ENCODE measurements at places on chromosomes 16 and 17.

- DNase-seq, result no peak
These were observed 183.2 kb upstream of the HSBP1 start for GRCh38 chr16:83624429-83625120.

DNA sequence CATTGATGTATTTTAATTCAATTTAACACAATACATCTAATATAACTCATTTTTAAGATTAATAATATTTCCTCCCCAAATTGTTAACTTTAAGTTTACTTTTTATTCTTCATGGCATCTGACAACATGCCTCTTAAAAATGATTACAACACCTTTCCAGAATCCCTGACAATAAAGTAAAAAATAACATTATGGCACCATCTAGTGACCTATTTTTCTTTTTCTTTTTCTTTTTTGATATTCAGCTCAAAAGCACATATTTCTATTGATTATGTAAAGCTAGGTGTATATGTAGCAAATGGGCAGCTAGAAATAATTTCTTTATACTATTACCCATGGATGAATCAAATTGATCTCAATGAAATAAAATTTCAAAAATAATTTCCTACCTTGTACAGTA is 834.3 kb upstream of the CDH8 start:
- no peak for DNase-seq

DNA sequence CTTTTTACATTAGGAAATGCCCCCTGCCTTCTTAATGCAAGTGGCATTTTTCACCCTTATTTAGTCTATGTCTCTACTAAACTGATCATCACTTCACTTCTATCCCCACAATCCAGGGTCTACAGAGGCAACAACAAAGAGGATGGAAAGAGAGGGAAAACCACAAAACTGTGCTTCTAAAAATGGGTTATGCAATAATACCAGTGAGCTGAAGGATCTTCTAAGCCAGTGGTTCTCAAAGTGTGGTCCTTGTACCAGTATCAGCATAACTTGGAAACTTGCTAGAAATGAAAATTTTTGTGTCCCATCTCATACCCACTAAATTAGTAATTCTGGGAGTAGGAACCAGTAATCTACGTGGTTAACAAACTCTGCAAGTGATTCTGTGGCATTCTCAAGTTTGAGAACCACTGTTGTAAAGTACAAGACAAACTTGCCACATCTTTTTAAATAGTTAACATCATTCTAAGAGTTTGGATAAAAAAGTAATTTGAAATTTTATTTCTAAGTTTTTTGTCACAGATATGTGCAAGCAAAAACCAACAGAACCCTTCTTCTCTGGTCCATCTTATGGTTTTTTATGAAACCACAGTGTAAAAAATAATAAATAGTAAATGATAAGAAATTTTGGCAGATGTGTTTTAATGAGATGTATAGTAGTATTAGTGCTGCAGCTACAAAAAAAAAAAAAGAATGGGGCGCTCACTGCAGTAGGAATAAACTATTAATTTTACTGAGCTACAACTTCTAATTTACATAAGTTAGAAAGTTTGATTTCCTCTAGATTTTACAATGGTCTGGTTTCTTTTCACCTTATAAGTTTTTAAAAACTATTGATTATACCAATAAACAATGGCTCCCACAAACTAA is 16.2 kb downstream of the CDC27 start:
- DNase-seq, result no peak

DNA sequence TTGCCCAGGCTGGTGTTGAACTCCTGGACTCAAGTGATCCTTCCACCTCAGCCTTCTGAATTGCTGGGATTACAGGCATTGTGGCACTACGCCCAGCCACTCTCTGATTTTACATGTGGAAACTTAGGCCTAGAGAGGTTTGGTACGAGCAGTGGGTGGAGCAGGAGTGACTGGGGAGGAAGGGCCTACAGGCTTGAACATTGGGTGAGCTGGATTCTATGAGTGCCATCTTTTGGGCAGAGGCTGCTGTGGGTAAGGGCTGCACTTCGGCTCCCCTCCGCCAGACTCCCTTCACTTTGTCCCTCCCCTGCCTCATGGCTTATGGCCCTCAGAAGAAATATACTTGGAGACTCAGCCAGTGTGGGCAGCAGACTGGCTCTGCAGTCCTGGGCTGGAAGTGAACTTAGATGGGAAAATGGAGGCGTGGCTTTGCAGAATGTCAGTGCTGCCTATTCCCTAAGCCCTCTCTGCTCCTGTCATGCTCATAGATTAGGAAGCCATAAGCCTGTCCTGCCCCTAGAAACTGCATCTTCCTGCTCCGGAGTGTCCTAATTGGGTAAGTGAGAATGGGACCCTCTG is 9.5 kb upstream of the MRC2 start:
- DNase-seq, result no peak

DNA sequence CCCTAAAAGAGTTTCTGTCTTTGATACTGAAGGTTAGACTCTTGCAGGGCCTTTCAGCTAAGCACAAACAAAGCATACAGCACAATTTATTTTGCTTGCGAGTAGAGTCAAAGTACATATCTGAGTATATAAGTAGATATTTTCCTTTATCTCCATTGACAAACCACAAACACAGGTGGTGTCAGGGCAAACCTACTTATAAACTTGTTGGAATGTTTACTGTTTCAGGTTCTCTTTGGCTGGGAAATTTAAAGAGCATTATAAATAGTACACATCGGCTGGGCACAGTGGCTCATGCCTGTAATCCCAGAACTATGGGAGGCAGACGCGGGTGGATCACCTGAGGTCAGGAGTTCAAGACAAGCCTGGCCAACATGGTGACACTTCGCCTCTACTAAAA is 442.6 kb upstream of the PSMD7 start:
- no peak for DNase-seq

GRCh38 chr16:68376590-68376989 is 65.8 kb downstream of the PRMT7 start:
- DNase-seq, result no peak

- DNase-seq, result no peak
These were observed 2.0 kb downstream of the TMC5 start for GRCh38 chr16:19419698-19420075.

DNA sequence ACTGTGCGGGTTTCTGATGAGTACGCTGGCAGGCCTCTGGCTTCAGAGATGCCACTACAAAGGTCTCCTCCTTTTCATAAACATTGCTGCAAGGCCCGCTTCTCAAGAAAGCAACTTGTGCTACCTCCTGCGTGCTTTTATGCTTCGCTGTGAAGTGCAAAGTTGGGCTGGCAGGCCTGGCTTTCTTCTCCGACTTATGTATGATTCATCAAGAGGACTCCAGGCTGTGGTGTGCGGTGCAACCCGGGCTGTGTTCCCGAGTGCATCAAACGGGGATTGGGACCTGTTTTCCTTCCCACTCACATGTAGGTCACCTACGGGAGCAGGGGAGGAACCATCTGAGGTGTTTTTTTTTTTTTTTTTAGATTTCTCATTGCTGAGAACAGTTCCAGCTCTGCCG is 534.1 kb downstream of the WWOX start:
- DNase-seq, result no peak

DNA sequence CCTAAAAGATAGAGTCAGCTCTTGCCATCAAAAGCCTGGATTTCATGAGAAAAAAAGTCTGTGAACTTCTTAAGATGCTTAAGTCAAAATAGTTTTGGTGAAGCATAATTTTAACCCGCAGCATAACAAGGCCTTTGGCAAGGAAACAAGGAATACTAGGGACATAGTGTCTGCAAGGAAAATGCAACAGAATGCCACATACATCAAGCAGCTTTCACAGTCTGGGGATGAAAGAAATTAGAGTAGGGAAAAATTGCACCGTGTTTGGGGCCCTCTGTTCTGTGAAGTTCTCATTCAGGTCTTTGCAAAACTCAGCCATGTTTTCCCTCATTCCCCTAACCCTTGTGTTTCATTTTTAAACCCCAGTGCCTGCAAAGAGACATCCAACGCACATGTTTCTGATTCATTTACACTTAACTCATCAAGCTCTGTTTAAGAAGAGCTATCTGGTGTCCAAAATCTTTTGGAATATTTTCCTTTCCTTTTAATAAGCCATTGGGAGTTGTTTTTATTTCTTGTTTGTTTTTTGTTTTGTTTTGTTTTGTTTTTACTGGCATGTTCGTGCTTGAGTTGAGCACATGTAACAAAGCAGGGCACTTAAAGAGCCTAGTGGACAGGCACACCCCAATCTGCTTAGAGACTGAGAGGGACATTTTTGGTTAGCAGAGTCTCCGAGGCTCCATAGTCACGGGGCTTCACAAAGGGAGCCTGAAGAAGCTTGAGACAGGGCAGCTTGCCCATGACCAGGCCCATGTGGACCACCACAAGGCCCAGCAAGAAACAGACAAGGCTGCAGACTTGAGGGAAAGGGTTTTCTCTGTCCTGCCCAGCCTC is 116.5 kb downstream of the ANKFN1 start:
- no peak for DNase-seq

GRCh38 chr17:71022758-71023157 is 853.4 kb downstream of the KCNJ2 start:
- DNase-seq, result no peak

DNA sequence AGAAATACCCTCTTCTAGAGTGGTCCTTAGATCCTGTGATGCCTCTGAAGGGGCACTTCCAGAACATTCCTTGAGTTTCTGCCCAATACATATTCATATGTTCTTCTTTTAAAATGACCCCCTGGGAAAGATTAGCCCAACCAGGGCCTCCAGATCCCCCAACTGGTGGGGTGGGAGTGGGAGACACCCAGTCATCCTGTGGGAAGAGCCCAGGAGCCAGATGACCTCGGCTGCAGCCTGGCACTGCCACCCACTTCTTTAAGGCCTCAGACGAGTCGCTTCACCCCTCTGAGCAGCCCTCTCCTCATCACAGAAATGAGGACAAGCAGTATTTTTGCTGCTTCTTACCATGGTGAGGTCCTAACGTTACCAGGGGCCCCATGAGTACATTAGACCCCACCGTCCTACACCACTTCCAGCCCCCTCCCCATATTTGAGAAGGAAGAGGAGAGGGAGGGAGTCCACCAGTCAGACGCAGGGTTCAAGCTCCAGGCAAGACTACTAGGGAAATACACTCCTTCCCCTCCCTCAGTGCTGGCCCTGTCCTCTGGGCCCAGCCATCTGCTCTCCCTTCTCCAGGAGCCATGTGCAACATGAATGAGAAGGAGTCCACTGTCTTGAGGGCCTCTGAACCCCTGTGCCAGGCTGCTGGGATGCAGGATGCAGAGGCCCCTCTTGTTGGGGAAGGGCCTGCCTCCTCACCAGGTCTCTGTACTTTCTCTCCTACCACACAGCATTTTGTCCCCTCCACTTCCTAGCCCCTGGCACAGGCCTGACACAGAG is 11.8 kb downstream of the MPO start:
- no peak for DNase-seq

GRCh38 chr16:78289844-78290277 is 190.4 kb downstream of the WWOX start:
- no peak for DNase-seq

GRCh38 chr16:27839419-27839818 is 224.1 kb downstream of the GSG1L start:
- DNase-seq, result no peak

GRCh38 chr17:5958850-5959249 is 111.3 kb upstream of the WSCD1 start:
- DNase-seq, result no peak

DNA sequence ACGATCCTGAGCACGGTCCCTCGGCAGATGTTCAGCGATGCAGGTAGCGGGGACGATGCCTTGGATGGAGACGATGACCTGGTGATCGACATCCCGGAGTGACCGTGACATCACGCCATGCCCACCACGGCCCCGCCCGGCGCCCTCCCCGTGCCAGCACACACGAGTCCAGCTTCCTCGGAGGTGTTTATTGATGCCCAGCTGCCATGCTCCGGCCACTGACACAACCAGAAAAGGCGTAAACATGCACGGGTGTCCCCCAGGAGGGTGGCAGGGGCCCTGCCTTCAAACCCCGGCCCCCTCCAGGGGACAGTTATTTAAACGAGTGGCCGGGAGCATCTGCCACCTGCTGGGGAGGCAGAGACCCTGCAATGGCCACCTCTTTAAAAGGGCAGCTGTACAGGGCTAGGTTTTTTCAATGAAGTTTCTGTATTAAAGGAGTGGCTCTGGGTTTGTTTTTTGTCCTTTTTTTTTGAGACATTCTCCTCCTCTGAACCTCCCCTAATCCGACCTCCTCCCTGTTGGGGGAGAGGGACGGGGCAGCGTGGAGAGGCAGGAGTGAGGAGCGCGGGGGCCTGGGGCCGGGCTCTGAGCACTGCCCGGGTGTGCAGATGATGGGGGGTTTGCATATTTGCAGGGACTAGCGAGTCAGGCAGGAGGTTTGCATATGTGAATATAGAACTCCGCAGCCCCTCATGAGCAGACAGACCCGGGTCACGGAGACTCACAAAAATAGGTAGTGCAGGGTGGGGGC is 5.3 kb downstream of the DOC2A start:
- no peak for DNase-seq

DNA sequence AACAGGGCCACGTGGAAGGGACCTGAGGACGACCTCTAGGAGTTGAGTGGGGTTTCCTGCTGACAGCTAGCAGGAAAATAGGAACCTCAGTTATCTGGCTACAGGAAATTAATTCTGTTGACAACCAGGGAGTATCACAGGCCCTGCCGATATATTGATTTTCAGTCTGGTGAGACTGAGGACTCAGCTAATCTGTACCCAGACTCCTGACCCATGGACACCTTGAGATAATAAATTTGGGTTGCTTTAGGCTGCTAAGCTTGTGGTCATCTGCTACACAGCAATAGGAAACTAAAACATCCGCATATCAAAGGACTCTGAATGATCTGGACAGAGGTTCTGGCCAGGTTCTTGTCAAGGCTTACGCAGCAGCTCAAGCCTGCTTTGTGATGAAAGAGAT is 80.8 kb upstream of the CNEP1R1 start:
- no peak for DNase-seq

DNA sequence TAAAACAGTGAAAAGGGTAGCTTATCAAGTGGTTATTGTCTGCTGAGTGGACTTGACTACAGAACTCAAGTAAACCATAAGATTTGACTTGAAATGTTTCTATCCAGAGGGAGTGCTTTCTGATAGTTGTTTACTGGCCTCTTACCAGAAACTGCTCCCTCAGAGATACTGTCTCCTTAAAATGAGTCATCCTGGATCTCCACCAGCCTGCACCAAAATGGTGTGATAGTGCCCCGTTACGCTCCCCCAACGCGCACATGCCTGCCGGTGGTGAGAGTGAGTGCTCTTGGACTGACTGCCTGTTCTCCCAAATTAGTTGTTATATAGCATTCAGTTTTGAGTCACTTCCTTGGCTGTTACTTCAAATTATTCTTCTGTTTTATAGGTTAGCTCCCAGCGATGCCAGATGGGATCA is 22.9 kb downstream of the PRCD start:
- no peak for DNase-seq

GRCh38 chr17:81733507-81734404 is 21.7 kb downstream of the SLC25A10 start:
- no peak for DNase-seq

- DNase-seq, result no peak
These were observed 7.5 kb downstream of the EPOP start for GRCh38 chr17:38667099-38667786.

DNA sequence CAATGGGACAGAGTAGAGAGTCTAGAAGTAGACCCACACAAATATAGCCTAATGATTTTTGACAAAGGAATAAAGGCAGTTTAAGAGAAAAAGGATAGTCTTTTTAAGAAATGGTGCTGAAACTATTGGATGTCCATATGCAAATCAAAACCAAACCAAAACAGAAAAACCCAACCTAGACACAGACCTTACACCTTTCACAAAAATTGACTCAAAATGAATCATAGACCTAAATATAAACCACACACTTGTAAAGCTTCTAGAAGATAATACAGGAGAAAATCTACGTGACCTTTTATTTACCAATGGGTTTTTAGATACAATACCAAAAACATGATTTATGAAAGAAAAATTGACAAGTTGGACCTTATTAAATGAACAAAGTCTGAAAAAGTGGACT is 66.4 kb upstream of the MPHOSPH6 start:
- no peak for DNase-seq
